GM12891 (cell line): ENCODE measurements at places on chromosomes 6 and 20.

DNA sequence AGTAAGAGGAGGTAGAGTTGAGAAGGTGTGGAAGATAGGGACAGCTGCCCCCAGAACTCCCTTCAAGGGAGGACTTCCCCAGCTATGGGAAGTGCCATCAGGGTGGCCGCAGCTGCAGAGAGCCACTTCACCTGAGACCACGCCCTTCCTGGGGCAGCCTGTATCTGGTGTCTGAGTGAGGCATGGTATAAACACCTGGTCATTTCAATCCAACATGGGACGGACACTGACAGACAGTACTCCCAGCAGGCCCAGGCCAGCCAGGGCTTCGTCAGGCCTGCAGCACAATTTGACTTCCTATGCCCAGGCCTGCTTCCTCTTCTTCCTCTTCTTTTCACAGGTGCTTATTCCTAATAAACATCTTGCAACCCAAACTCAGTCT is 4.5 kb downstream of the SOX12 start:
- DNase-seq: no peak

- DNase-seq: no peak
These were observed 89.4 kb upstream of the TNFAIP3 start for GRCh38 chr6:137777687-137778075.

DNA sequence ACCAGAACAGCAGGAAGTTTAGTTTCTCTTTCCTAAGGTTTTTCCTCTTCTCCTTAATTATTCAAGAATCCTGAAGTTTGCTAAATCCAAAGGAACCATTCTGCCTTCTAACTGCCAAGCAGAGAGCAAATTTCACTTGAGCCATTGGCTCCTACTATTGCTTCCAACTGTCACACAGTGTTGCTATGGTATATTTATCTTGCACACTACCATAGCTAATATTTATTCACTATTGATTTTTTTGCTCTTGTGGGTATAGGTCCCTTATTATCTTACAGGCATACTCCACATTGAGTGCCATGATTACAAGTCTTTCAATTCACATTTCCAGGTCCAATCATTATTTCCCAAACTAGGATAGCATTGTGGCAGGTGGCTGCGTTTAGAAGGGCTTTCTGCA is 266.7 kb upstream of the FLRT3 start:
- no peak for DNase-seq

DNA sequence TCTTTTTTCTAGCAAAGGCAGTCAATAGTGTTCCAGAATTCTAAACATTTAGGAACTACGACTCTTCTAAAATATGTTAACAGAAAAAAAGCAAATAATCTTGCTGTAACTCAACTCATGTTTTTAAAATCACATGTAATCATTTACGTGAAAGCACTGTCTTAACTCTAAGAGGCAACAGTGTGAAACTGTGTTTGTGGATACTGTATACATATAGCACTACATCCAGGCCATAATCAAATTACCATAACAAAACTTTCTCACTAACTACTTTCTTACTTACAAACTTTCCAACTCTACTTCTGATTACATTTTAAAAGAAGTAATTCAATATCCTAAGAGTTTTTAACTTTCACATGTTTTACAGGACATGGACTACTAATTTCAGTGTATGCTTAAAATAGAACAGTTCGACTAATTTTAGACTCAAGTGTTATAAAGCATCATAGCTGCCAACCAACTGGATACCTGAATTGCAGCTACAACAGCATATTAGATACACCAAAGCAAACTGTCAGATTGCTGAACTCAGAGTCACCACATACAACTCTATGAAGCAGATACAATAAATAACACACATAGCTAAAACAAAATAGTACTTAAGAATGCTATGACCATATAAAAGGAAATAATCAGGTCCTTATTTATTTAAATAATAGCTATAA is 121.6 kb upstream of the BEND6 start:
- no peak for DNase-seq

- DNase-seq: peak; percentile 63
These were observed at the start of gene EPHA7 for GRCh38 chr6:93419304-93420162. TSS of gene EPHA7 (minus strand) at chr6:93419559. CDS start at chr6:93419341, 218 bp downstream.

GRCh38 chr6:37354526-37355384 is 972 bp downstream of the RNF8 start:
- DNase-seq: peak; percentile 31

- DNase-seq: no peak
These were observed 1.7 kb upstream of the C6orf141 start for GRCh38 chr6:49548613-49549304.

GRCh38 chr6:112571488-112572270 is 224.5 kb downstream of the RFPL4B start:
- no peak for DNase-seq

GRCh38 chr6:26051665-26052310 is 35.4 kb upstream of the HFE start:
- no peak for DNase-seq

GRCh38 chr6:23980965-23981364 is 145.1 kb upstream of the NRSN1 start:
- no peak for DNase-seq

GRCh38 chr6:166579237-166579850 is 7.1 kb downstream of the RAMACL start:
- no peak for DNase-seq

GRCh38 chr6:140871911-140872310 is 1260.8 kb upstream of the GJE1 start:
- no peak for DNase-seq

DNA sequence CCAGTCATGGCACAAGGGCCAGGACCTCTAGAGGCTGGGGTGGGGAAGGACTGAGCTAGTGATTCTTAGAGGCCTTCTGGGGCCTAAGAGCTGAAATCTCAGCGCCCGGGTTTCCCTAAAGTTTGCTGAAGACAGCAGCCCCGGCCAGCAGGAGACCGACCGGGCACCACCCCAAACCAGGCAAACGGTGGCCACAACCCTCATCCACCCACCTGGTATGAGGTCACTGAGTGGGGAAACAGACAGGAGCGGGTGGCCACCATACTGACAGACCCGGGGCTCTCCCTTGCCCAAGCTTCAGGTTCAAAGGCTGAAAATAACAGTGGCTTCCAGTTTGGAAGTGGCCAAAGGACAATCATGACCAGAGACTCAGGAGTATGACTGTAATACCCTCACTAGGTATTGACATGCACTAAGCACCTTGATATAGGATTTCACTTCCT is 35.0 kb upstream of the ID1 start:
- no peak for DNase-seq
